Activated CD4-positive, alpha-beta T cell treated with anti-CD3 and anti-CD28 coated beads, Interleukin-2, Interleukin-6, amounts not matched to agents 100 ng/mL and 50 ng/mL, durations not matched to agents 16 hours and 8 hours (primary cell): ENCODE measurements at places on chromosomes 1 and 21.

DNA sequence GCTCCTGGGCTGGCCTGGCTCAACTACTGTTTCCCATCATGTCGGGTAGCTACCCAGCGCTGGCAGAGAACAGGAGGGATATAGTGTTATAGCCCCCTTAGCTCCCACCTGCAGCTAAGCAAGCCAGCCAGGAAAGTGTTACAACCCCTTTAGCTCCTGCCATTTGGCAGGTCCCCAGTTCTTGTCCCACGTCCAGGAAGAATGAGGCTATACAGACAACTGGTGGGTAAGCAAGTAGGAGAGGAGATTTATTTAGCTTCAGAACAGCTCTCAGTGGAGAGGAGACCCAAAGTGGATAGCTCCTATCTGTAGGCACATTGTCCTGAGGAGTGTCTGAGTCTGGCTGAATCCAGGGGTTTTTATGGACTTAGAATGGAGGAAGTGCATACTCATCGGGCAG, 741.1 kb upstream of the B3GALT2 start:
- no peak for DNase-seq

GRCh38 chr1:29798699-29799566, 562.6 kb downstream of the PTPRU start:
- DNase-seq = no peak

DNA sequence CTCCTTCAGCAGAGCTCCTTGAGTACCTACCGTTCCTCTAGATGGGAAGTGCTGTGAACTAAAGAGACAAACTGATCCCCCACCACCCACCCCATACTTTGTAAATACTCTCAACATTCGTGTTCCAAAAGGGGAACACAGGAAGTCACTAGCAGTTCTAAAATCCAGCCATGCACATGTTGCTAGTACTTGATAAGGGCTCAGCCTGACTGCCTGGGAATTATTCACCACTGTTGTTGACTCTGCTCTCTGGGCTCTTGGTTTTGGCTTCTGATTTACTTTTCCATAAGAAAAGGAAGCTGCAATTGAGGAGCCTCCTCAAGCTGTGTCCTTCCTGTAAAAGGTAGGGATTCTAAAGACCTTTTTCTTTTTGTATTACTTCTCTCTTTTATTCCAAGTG, 67.5 kb downstream of the IVNS1ABP start:
- no peak for DNase-seq

DNA sequence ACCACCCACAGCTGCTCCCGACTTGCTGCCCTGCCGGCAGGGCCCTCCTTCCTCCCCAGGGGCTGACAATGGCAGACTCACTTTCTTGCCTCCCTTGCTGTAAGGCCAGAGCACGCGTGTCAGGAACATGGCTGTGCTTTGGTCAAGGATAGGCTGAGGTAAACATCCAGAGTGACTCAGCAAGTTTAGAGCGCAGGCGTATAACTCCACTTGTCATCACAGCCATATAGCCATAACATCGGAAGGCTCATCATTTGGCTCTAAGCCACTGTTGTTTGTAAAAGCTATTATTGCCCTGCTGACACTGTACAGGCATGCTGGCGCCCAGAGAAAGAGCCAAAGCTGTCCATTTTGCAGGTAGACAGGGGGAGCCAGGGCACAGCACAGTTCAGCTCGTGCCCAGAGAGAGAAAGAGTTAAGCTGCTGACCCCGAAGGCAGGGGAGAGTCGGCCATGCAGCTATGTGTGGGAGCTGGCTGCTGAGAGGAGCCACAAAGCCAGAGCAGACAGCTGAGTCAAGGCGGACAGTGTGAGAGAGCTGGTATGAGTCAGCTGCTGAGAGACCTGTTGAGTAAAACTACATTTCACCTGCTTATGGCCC, 60.6 kb downstream of the GNG4 start:
- no peak for DNase-seq

DNA sequence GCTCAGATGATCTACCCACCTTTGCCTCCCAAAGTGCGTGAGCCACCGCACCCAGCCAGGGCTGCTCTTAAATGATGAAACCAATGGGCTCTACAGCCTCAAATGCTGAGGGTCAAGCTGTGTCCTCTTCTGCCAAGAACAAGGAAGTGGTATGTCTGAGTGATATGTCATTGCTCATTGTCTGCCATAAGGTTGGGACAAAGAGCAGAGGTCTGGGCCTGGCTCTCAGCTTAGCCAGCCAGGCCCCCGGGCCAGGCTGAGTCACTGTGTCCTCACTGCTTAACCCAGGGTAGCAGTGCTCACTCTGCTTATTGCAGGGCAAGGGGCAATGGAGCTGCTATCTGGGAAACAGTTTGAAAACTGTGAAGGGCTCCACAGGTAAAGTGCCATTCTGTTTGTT, 8.3 kb upstream of the ETS2 start:
- DNase-seq = no peak

GRCh38 chr1:111742938-111743549, 3.8 kb upstream of the INKA2 start:
- no peak for DNase-seq

DNA sequence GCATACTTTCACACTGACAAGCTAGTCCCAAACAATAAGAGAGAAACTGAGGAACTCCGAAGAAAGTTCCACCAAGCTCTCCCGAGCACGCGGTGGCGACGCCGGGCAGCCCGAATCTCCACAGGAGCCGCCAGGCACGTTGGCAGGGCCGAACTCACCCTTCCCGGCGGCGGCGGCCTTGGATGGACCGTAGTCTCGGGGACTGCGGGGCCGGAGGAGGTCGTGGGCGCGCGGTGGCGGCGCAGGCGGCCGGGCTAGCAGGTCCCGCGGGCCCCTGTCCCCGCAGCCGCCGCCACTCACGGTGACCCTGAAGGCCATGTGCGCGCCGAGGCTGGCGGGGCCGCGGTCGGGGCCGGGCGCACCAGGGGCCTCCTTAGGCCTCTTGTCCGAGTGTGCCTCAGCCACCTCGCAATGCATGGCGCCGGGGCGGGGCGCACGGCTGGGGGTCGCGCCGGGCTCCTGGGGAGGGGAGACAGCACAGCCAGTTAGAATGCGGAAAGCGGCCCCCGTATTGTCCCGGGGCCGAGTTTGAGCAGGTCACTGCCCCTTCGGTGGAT, 1.2 kb downstream of the GLIS1 start:
- DNase-seq = no peak

DNA sequence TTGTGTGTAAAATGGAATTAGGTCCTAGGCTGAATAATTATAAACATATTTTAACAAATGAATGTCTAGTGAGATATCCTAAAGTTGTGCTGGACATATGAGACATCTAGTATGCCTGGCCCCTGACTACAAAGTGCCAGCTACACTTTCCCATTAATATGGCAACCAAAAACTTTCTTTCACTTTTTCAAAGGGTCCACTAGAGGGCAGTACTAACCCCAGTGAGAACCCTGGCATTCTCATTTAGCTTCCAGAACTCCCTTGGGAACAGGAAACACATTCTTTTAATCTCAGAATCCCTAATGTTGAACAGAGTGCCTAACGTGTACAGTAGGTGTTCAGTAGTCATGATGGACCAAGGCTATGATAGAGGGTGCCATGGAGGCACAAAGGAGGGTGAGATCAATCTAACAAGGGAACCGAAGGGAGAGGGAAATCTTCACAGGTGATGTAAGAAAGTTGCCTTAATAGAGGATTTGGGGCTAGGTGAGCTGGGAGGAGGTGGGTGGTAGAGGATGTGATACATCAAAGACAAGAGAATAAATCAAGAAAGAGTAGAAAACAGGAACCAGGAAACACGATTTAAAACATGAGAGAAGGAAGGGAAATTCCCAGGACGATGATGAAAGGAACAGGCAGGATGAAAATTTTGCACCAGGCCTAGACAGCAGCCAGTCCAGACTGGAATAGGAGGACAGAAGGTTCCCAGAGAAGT, 41.6 kb downstream of the NSL1 start:
- peak; percentile 52 for DNase-seq

GRCh38 chr1:104760017-104760416, 1010.3 kb downstream of the AMY1C start:
- no peak for DNase-seq

- no peak for DNase-seq
These were observed 43.6 kb upstream of the SYNC start for GRCh38 chr1:32746130-32746529.

GRCh38 chr1:16116625-16117024, 39.2 kb downstream of the EPHA2 start:
- no peak for DNase-seq

GRCh38 chr1:15803380-15803779, 4.1 kb downstream of the UQCRHL start:
- DNase-seq = peak; percentile 30

DNA sequence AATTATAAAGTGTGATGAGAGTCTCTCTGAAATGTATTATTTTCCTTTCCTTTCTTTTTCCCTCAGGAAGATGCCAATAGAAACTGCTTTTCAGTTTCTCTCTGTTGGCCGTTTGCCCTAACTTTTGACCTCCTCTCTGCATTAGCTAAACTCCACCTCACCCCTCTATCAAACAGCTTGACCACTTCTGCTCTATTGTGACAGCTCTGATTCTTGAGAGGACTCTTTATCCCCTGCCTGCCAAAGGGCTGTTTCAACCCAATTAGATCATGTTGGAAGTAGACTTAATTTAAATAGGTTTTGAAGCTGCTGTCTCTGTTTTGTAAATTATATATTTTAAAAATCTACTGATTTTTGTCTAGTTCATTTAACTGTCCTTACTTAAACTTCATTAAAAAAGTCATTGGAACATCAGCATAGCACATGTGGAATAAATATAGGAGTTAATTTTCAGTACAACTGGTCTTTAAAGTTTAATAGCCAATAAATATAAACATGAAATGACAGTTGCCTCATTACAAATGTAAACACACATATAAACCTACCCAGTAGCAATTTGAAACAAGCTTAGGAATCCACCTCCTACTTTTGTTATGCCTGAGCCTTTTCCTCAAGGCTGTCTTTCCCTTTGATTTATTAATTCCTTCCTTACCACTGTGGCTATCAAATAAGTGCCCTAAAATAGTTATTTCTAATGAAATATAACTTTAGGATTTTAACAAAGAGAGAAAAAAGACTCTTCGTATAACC, 152.0 kb downstream of the CHRM3 start:
- DNase-seq = no peak

DNA sequence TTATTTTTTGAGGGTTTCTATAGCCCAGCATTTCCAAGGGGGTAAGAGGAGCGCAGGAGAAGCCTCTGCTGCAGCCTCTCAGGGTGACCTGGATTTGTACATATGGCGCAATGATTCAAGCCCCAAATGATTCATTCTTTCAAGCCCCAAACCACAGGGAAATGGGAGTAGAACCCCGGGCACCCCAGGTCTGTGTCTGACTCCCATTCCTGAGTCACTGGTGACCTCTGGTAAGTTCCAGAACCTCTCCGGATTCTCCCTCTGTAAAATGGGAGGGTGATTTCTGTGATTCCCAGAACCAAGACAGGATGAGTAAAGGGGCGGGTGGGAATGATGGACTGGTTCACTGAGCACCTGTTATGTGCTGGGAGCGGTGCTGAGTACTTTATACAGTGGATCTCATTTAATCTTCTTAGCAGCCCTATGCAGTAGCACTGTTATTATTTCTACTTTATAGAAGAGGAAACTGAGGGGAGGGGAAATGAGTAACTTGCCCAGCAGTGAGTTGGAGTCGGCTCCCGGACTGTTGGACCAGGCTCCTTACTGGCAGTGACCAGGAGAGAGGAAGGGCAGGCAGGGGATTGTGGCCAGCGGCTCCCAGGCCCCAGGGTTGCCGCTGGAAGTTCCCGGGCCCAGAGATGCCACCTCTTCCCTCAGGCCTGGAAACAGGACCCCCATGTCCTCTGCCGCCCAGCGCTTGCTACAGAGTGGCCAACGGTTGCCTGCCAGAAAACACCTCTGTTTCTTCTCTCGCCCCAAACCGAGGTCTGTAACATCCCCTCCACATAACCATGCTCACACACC, 20.3 kb upstream of the SLC26A9 start:
- peak; percentile 13 for DNase-seq

DNA sequence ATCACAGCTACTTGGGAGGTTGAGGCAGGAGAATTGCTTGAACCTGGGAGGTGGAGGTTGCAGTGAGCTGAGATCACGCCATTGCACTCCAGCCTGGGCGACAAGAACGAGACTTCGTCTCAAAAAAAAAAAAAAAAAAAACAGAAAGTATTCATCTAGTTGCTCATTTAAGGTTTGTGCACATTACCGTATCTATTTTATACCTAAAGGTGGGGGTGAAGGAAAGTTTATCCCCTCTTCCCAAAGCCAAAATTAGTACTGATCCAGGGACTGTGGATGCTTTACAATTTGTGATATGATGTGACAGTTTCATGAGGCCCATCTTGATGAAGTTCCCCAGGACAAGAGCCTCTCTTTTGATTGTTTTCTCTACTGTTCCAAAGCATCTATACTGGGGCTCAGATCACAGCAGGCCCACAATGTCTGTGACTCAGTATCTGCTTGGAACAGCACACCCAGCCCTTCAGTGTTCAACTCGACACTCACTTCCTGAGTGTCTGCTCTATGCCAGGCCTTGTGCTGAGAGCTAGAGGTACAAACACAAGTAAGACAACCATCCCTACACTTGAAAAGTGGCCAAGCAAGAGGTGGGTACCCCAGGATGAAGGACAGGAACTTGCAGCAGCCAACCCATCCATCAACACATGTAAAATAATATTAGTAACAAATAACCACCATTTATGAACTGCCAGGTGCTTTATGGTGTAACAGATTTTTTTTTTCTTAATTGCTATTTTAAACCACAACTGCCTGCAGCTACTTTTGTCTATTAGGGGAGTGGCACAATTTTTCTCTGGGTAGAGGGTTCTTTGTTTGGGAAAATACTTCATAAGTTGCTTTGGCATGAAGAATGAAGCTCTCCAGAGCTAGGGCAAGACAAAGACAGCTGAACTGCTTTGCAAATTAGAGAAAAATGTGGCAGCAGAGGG, 29.0 kb upstream of the KHDRBS1 start:
- DNase-seq = peak; percentile 57

DNA sequence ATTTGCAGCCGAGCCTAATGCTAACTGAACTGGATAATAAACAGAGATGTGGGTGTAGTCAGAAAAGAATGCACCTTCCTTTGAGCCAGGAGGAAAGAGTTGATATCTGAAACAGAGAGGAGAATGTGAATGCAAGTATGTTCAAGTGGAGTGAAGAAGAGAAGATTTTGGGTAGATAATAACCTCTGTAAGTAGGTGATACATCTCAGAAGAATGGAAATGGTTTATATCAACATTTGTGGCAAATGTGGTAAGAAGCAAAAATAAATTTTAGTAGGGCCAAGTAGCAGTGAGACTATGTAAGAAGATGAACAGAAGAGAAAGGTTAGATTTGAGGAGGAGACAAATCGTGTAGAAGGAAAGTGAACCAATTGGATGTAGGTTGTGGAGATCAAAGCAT, 1.7 kb upstream of the DNTTIP2 start:
- DNase-seq = no peak

GRCh38 chr1:213772128-213773063, 215.4 kb upstream of the PROX1 start:
- no peak for DNase-seq

GRCh38 chr1:38865112-38865715, 5.6 kb upstream of the RRAGC start:
- no peak for DNase-seq

GRCh38 chr1:160367934-160368923, 1.4 kb downstream of the NHLH1 start:
- no peak for DNase-seq

DNA sequence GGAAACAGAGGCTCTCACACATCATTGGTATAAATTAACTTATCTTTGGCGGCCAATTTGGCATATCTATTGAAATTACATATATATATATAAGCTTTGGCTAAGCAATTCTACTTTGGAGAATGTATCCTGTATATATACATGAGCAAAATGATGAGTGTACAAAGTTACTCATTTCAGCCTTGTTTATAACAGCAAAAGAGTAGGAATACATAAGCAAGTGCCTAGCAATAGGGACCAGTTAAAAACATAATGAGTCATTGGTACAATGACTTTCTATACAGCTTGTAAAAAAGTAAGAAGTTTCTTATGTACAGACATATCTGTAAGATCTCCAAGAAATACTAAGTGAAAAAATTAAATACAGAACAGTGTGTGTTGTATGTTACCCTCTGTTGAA, 190.8 kb downstream of the LTN1 start:
- no peak for DNase-seq
